IPS-NIHi11 (cell line): ENCODE measurements at places on chromosomes 7 and 10.

DNA sequence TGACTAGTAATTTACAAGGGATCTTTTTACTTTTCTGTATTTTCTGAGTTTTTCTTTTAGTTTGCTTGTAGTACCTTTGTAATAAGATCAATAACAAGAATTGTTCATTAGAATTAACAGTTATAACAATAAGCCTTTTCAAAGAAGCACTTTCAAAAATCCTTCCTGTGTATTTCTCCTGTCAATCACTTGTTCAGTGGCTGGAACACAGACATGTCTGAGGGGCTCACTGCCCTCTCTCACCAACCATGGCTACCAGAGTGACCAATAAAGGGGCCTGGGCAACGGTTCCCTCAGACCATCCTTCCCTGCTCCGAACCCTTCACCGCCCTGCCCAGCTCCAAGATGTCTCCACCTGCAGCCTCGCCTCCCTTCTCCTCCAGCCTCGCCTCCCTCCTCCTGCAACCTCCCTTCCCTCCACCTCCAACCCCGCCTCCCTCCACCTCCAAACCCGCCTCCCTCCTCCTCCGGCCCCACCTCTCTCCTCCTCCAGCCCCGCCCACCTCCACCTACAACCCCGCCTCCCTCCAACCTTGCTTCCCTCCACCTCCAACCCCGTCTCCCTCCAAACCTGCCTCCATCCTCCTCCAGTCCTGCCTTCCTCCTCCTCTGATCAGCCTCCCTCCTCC lies 353.4 kb downstream of the TNS3 start:
- DNase-seq = peak; percentile 80

DNA sequence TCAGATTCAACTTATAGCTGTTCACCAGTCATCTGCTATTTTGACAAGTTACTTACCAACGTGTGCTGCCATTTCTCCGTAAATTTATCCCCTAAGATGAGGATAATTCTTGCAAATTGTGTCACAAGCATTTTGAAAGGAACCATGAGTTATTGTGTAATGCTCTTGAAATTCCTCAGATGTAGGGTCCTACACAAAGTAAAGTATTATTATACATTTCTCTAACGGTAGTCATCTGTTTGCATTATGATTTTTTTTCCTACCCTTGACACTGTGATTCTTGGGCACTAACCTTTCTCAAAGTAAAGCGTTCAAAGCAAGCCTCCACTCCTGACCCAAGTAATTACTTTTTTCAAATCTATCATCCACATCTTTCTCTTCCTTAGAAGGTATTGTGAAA lies 8.1 kb downstream of the HERC4 start:
- DNase-seq = no peak

GRCh38 chr7:116499168-116500077 lies at the start of gene CAV2:
TSS of gene CAV2 (plus strand) at chr7:116499738. CDS start at chr7:116499782, 44 bp downstream.
- DNase-seq = peak; percentile 74

GRCh38 chr7:6250364-6250833 lies 22.0 kb downstream of the CYTH3 start:
- DNase-seq = no peak

- no peak for DNase-seq
Measured at GRCh38 chr7:29177963-29178600, 16.5 kb upstream of the CHN2 start.

DNA sequence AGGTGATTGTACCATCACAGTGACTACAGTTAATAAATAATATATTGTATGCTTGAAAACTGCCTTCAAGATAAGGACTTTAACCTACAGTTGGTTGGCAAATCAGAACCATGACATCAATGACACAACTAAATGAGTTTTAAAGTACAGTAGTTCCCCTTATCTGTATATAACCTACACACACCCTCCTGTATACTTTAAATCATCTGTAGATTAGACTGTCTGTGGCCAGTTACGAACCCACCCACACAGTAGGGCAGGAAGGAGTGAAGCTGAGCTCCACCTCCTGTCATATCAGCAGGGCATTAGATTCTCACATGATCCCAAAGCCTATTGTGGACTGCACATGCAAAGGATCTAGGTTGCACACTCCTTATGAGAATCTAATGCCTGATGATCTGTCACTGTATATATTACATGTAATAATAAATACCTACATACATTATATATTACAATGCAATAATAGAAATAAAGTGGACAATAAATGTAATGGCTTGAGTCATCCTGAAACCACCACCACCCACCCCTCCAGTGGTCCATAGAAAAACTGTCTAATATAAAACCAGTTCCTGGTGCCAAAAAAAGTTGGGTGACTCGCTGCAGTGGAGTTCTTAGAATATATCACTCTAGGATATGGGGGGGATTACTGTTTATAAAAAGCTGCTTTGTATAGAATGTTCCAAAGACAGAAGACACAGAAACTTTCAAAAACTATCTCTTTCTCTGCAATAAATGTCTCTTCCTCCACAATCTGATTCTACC lies 5.6 kb downstream of the TPK1 start:
- no peak for DNase-seq
